ENCODE measurements at places on chromosomes 2 and 18.

DNA sequence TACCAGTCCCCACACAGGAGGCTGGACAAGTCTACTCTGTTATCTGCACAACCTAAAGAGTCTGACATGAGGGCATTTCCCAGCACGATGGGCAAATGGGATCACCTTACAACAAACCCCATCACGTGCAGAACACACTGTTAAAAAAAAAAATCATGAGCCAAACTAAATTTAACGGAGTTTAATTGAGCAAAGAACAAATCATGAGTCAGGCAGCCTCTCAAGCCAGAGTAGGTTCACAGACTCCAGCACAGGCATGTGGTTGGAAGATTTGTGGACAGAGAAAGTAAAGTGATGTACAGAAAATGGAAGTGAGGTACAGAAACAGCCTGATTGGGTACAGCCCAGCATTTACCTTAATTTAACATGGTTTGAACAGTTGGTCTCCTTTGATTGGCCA lies 59.9 kb downstream of the KYNU start:
- no peak for DNase-seq

- no peak for DNase-seq
Measured at GRCh38 chr2:1546023-1546591, 132.8 kb downstream of the TPO start.

DNA sequence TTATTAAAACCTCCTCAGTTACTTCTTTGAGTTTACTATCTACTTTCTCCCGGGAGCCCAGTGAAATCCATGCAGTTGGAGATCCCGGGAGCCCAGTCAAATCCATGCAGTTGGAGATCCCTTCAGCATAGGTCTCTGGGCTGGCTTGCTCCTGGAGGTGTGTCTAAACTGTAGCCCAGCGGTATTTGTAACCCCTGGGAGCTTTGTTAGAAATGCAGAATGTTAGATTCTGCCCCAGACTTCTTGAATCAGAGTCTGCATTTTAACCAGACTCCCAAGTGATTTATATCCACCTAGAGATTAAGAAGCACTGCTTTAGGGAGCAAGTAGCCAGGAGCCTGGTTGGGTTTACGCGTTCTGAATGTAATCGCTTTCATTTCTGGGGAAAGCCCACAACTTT lies 54.5 kb downstream of the ARHGAP28 start:
- no peak for DNase-seq

DNA sequence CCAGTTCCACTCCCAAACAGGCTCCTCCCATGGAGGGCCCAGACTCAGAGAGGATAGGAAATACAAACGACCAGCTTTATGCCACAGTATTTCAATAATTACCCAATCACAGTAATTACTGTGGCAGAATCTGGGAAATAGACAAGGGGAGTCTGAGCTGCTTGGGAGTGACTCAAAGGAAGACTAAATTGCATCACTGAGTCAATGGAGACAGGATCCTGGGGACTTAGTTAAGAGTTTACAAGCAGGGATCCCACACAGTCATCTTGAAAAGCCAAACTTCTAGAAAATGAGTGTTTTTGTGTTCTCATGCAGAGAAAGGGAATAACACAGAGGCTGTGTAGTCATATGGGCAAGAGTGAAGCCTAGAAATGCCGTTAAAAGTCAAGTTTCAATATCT lies 1142.1 kb downstream of the CNTNAP5 start:
- DNase-seq: no peak

- no peak for DNase-seq
Measured at GRCh38 chr18:11981543-11982366, 448 bp downstream of the IMPA2 start.

GRCh38 chr2:211204456-211204855 lies 648.1 kb downstream of the CPS1 start:
- DNase-seq: no peak

DNA sequence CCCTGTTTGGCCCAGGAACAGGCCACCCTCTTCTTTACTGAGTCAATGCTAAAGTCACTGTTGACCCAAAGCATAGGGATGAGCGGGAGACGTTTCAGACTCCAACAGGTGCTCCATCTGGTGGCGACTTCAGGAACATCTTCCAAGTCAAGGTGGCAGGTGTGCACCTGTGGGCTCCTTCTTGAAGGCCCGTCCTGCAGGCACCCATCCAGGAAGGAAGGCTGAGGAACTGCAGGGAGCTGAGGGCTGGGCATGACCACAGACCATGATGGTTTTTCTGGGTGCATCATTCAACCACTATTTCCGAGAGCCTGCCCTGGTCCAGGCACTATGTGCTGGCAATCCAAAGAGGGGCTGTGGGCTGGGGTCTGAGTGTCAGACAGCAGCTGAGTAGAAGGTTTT lies 142.8 kb downstream of the NDUFA10 start:
- peak; percentile 40 for DNase-seq

DNA sequence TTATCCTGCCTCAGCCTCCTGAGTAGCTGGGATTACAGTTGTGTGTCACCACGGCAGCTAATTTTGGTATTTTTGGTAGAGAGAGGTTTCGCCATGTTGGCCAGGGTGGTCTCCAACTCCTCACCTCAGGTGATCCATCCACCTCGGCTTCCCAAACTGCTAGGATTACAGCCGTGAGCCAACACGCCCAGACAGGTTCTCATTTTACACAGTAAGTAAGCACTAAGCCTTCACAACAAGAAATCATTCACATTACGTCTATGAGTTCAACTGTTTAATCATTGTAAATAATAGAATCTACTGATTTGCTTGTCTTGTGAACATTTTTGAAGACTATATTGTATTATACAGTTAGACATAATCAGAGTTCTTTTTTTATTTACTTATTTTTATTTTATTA lies 131.5 kb upstream of the LRATD1 start:
- no peak for DNase-seq

- no peak for DNase-seq
Measured at GRCh38 chr2:212021947-212022346, 516.7 kb downstream of the ERBB4 start.

DNA sequence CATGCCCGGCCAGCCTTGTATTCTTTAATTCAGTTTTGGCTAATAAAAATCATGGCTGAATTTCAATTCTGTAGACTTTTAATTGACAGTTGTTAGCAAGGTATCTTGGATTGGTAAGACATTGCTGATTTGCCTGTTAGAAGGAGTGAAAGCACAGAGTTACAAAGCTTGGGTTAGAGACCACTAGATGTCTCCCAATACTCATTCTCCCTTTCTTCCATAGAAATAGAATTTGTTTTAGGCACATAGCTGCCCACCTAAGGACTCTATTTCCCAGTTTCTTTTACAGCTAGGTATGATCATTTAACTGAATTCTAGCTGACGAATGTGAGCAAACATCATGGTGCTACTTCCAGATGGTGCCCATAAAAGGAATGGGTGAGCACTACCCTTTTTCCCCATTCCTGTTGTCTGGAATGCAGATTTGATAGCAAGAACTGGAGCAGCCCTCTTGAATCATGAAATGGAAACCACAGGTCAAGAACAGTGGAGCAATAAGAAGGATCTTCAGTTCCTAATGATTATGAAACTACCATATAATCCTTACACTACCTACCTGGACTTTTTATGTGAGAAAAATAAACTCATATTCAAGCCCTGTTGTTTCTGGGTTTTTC lies 17.5 kb downstream of the PECR start:
- no peak for DNase-seq

DNA sequence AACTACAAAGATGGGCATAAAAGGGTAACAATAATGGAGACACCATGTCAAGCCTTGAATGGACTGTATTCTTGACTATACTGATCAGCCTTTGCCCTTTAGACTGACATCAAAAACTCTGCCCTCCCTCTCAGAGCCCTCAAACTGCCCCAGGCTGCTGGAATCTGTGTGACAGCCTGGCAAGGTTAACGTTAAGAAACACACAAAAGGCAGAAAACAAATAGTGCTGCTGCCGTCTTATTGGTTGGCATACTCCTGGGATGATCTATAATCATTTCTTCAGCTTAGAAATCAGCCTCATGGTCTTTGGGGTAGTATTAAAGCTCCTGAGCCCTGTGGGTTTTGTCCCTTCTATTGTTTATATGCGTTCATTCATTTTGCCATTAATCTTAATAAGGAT lies 338.0 kb downstream of the DCC start:
- DNase-seq: no peak

DNA sequence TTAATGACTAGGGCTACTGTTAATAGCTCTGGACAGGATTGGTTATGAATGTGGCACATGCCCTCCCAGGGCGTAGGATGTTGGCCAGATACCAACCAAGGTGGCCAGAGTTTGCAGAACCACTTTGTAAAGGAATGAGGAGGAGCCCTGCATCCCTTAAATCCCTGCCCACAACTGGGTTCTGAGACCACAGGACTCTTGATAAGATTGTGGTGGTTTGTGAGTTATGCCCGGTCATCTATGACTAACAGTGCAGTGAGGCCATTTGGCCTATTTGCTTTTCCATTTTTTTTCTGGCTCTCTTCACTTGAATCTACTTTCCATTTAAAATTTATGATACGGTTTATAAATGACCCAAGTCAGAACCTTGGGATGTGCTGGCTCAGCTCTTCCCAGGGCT lies 294.5 kb downstream of the PRKCE start:
- DNase-seq: no peak

GRCh38 chr2:109143214-109144187 lies 14.5 kb downstream of the SH3RF3 start:
- peak; percentile 30 for DNase-seq

DNA sequence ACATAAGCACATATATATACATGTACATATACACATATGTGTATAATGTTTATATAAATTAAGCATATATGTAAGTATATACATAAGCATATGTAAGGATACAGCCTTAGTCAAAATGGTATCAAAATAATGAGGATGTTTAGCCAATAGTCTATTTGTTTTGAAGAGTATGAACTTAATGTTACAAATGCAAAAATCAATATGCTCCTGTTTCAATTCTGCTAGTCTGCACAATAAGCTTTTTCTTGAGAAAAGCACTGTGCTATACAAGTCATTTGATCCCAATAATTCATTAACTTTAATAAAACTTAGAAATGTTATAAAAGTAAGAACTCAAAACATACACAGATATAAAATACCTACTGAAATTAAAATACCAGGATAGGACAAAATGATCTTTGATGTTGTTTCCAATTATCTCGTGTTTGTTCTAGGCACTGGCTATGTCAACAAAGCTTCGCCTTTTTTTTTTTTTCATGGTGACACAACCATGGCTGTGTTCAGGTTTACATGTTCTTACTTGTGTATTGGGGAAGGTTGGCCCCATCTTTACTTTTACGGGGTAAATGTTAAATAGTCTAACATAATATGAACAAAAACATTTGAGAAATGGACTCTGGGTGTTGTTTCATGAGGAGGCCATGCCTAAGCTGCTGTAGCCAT lies 271.1 kb upstream of the CDH19 start:
- no peak for DNase-seq

DNA sequence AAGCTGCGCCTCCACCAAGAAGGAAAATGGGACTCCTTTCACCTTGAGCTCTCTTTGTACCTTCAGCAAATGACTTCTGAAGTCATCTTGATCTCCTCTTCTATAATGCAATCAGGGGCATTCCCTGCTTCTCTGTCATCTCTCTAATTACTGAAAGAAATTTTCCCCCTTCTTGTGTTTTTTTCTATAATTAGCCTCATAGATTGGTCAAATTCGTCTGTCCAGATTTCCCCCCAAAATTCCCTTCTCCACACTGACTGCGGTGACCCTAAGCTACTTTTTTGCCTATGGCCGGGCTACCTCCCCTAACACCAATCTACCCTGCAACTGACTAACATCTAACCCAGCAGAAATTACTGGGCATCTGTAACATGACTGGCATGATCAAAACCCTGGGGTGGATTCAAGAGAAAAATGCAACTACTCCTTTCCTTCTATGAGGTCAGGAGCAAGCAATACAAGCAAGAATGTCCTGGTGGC lies 168.6 kb downstream of the BCL2 start:
- no peak for DNase-seq

DNA sequence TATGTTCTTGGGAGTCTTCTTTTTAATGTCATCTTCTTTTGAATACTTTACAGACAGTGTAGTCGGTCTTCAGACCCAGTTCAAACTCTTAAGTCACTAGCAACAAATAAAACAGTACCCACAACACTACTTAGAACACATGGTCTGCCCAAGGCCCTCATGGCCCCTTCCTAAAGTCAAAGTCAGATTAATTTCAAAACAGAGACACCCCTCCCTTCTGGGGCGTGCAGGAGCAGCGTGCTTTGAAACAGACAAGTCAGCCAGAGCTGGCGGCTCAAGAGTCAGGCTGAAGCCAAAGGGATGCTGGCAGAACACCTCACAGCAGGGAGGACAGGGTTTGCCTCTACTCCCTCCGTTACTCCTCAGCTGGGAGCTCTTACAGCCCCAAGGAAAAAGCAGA lies 77.5 kb downstream of the TFCP2L1 start:
- no peak for DNase-seq

DNA sequence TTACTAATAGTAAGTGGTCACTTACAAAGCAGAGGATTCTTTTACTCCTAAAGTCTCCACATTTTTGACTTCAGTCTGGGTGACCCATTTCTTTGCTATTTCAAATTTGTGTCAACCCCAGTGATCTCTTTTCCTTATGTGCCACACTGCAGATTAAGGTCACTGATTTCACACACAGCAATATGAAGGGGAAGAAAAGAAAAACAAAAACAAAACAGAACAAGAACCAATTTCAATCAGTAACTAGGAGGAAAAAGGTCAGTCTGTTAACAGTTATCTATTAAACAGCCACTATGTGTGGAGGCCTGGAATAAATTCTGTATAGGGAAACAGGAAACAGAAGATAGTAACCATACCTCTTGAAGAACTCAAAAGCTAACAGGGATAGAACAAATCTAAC lies 72.0 kb upstream of the ACVR2A start:
- no peak for DNase-seq

- DNase-seq: no peak
Measured at GRCh38 chr2:164960159-164960558, 4.8 kb upstream of the SLC38A11 start.

- DNase-seq: no peak
Measured at GRCh38 chr2:43314299-43314927, 88.0 kb upstream of the ZFP36L2 start.

GRCh38 chr18:46152436-46152807 lies 48.2 kb downstream of the HAUS1 start:
- DNase-seq: no peak

- no peak for DNase-seq
Measured at GRCh38 chr2:24017711-24018110, 7.8 kb downstream of the MFSD2B start.

GRCh38 chr2:173218326-173219056 lies 136.2 kb upstream of the CDCA7 start:
- DNase-seq: no peak

- no peak for DNase-seq
Measured at GRCh38 chr2:180077295-180077906, 70.3 kb upstream of the CWC22 start.

DNA sequence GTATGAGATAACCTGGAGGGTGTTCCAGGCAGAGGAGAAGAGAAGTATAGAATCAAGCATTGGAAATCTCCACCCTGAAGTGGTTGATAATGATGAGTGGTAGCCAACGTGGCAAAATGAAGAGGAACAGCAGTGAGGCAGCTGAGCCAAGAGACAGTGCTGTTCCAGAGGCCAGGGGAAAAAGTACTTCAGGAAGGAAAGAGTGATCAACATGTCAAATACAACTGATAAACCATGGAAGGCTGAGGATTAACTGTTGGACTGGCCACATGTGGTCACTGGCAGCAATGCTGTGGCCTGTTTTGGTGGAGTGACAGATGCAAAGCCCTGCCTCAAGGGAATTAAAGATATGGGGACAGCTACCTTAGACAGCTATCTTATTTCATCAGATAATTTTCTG lies 51.9 kb upstream of the RMP24 start:
- DNase-seq: no peak

All from stimulated activated CD4-positive, alpha-beta T cell treated with anti-CD3 and anti-CD28 coated beads, TNF-alpha, amount 100 ng/mL, for 1 hour (primary cell).